Peyer's patch (tissue), 4 donors: ENCODE measurements at places on chromosomes 4 and X.

GRCh38 chr4:165450871-165451270 is 72.1 kb downstream of the CPE start:
- no peak for DNase-seq

GRCh38 chrX:119579414-119579813 is 5.1 kb downstream of the UBE2A start:
- DNase-seq = no peak

DNA sequence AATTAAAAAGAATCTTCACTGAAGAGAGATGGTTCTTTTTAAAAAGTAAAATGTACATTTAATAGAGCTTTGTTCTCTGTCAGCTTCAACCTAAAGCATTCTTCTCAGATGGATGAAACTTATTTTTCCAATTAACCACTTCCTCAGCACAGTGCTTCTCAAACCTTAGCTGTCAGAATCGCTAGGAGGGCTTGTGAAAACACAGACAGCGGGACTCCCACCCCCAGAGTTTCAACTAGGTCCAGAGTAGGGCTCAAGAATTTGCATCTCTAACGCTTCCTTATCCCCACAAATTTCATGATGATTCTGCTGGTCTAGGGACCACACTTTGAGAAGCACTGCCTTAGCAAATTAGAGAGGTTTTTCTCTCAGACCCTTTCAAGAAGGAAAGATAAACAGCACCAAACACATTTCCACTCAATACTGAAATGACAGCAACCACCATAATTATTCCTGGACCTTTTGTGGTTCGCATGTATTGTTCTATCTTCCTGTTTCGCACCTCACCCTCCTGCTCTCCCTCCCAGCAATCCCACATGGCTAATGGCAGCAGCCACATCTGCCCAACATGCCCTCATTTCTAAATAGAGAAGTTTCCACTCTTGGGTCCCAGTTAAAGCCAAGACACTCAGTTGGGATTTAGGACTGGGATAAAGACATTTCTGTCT is 73.2 kb downstream of the ZNF827 start:
- DNase-seq = no peak

DNA sequence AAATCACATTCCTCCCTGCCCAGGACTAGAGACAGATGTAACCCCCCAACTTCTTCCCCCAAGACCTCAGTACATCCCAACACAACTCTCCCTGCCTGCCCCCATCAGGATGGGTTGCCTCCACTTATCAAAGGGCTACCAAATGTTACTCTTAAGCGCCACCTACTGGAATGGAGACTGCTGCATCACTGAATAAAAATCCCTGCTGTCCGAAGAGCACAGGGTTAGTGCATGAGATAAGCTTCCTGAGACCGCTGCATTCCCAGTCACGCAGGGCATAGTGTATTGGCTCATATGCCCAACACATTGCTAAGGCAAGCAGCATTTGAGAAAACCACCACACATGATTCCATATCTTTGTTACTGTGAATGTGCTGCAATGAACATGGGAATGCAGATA is 544.5 kb downstream of the PPP4R3C start:
- DNase-seq = no peak

GRCh38 chrX:56766554-56767347 is 37.7 kb downstream of the NBDY start:
- no peak for DNase-seq

DNA sequence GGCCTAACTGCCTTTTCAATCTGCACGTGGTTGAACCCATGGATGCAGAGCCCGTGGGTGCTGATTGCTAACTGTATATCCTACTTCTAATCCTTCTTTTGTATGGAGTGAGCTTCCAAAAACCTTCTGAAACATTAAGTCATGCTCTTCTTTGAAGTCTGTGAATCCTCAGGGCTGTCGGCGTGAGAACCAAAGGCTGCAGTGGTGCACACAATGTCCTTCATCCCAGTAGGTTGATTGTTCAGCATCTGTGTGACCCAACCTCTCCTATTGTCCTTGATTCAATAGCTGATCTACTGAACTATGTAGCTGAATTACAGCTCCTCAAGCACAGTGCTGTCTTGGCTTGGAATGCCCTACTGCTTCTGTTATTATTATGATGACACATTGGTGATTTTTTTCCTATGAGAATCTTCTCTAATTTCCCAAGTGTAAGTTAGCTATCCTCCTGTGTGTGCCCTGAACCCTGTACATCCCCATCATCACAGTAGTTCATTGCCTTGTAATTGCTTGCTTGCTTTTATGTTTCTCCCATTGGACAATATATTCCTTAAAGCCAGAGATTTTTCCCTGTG is 294.6 kb downstream of the TRIML1 start:
- DNase-seq = no peak

- DNase-seq = no peak
Observed at GRCh38 chrX:88903989-88904718, 157.1 kb downstream of the CPXCR1 start.

DNA sequence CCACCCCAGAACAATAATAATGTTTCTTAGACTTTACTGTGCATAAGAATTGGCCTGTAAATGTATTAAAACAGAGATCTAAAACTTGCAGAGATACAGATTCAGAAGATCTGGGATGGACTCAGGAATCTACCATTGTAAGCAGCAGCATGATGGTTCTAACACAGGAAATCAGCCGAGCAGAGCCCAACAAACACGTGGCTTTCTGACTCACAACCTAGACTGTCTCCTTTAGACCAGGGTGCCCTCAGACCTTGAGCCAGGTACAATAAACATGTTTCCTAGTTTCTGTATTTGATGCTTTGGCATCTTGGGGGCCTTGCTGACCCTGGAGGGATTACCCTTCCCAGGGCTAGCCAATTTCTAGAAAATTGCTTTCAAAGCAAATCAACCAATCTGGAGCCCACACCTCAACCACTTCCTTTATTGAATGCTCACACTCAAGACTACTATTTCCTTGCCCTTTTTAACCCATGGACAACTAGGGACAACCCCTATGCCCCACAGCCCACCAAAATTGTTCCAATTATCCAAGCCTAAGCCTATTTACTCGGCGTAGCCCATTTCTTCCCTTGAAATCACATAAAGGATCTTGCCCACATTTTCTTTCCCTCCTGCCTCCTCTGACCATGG is 80.5 kb downstream of the TBC1D9 start:
- no peak for DNase-seq

GRCh38 chr4:173174594-173175012 is 6.0 kb downstream of the GALNT7 start:
- no peak for DNase-seq

DNA sequence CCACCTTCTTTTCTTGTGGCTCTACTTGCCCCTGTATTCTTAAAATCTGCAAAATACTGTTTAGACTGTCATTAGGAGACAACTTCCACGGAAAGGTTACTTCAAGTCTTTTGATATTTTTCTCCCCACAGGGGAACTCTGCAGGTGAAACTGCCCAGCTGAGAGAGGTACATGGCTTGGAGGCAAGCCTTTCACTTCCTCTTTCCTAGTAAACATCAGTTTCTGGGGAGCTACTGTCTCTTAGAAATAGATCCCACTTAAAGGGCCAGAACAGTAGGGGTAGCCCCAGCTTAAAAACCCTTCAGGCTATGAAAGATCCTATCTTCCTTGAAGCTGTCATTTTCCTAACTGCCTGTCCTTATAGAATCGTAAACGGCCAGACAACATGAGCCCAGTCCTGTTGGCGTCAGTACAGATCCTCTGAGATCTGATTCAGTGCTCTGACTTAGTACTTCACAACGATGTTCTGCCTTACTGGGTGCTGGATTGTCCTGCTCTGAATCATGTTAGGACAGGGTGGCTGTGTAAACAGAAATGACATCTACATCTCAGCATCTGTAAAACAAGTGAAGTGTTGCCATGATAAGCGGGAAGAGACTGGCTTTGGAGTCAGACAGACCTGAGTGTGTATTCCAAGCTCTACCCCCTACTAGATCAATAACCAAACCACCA is 102.1 kb downstream of the ITIH6 start:
- no peak for DNase-seq

DNA sequence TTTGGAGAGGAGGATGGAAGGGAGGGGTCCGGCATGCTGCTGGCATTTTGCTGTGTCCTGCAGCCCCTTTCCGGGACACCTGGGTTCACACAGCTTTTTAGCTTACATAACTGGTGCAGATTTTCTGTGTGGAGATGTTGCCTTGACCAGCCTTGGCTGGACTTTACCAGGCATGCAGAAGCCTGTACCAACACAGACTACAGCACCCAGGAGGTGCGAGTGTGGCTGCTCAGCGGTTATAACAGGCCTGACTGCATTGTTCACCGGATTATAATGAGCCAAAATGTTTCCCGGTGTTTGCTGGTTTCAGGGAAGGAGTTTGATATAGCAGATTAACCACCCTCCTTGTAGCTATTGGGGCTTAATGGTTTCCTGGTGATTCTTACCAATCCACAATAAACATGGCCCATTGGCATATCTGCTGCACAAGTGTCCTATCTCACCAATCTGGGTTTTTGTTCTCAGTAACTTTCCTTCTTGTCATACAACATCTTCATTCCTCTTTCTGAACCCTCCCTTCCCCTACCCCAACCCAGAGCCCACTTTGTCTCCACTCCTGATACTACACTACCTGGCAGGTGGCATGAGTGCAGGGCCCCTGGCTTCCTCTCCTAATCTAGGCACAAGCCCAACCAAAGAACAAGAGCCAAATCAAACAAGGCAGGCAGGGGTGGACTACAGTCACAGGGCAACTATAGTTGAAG is 3.9 kb downstream of the RPL10 start:
- DNase-seq = no peak

DNA sequence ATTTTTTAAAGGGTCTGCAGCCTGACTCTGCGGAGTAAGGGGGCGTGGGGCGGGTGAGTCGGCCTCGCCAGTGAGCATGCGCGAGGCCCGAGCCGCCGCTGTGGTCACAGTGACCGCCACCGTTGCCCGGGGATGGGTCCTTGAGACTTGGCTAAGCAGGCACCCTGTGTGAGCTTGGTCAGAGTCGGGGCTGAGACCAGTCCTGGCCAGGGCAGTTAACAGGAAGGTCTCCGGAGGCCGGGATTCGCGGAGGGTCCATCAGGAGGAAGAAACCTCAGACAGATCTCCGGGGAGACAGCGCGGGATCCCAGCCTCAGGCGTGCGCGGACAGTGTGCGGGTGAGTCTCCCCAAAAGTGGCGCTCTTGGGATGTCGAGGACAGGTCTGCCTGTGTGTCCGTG is 1384.4 kb upstream of the PCDH10 start:
- no peak for DNase-seq

- DNase-seq = no peak
Observed at GRCh38 chrX:123060986-123061385, 123.1 kb upstream of the GRIA3 start.

DNA sequence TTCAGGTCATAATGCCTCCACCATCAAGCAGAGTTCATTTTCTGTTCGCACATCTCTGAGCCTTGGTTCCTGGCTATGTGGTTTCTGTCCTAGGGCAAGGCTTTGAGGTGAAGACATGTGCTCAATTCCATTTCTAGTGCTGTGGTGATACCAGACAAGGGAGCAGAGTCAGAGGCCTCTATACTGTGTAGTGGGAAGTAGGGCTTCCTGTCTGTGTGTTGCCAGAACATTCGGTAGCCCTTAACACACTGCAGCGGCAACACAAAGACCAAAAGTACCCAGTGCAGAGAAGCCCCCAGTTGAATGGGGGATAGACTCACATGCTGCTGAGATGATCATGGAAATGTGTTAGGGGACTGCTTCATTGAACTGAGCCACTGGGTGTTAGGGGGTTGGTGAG is 56.4 kb downstream of the STARD8 start:
- no peak for DNase-seq

DNA sequence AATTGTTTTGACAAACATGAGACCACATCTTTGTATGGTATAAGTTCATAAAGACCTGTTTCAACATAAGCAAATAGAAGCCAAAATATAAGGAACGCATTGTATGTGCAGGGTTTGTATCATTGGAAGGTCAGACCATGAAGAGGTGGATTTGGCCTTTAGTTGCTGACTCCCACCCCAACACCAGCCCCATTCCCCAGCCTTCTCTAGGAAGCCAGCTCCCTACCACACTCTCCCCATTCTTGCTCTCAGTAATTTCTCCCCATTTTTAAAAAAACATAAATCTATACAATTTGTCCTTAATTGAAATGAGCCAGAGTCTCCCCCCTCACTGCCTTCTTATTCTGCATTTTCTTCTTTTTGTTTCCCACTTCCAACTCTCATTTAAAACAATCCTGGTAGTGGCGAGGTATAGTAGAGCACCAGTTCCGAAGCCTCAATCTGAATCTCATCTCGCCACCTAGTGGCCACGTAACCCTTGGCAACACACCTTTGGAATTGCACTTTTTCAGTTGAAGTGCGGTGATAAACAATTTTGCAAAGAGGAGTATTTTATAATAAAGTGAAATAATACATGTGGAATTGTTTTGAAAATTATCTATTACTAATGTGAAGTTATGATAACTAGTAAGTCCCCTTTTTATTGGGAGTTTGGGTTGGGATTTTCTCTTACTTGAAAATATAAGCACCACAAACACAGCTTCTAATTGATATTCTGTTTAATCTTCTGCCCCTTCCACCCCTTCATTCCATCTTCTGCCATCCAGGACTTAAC is 126.6 kb downstream of the ASB9 start:
- peak; percentile 57 for DNase-seq

- DNase-seq = no peak
Observed at GRCh38 chr4:41268721-41269517, 12.2 kb downstream of the UCHL1 start.

- DNase-seq = no peak
Observed at GRCh38 chrX:131735127-131735526, 191.3 kb downstream of the OR13H1 start.

GRCh38 chr4:127778102-127778501 is 4.0 kb upstream of the HSPA4L start:
- no peak for DNase-seq

DNA sequence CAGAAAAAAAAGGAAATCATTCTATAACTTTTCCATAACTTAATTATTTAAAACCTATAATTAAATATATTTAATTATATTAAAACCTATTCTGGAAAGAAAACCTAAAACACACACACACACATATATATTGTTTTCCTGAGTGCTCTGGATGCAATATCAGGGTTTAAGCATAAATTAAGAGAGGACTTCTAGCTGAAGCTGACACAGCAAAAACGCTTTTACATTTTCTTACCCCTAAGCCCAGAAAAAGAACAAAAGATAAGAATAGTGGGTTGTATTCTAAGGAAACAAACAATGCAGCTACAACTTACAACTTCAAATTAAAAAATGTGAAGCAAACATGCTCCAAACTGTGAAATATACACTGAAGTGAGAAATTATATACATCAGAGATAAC is 52.3 kb downstream of the TMPRSS11B start:
- DNase-seq = no peak

- DNase-seq = no peak
Observed at GRCh38 chr4:62260254-62260653, 1060.1 kb downstream of the ADGRL3 start.

GRCh38 chrX:119398974-119399771 is at the start of gene SLC25A43:
SLC25A43 (plus strand) TSS chrX:119399336; CDS start chrX:119399404, 68 bp downstream.
- DNase-seq = peak; percentile 22

DNA sequence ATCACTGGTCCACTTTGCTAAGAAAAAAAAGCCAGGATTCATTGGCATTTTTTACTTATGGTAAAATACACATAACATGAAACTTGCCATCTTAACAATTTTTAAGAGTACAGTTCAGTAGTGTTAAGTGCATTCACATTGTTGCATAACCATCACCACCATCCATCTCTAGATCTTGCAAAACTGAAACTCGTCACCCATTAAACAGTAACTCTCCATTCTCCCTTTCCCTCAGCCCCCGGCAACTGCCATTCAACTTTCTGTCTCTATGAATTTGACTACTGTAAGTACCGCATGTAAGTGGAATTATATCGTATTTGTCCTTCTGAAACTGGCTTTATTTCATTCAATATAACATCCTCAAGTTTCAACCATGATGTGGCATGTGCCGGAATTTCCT is 56.3 kb upstream of the LNX1 start:
- DNase-seq = no peak

- DNase-seq = no peak
Observed at GRCh38 chr4:52611030-52611555, 48.0 kb downstream of the USP46 start.
